Brain pericyte (primary cell): ENCODE measurements at places on chromosomes 6 and 20.

GRCh38 chr20:47348539-47349142 lies 7.9 kb downstream of the ZMYND8 start:
- DNase-seq, result no peak

- DNase-seq, result no peak
These were observed 7.2 kb upstream of the MDGA1 start for GRCh38 chr6:37704923-37705238.

DNA sequence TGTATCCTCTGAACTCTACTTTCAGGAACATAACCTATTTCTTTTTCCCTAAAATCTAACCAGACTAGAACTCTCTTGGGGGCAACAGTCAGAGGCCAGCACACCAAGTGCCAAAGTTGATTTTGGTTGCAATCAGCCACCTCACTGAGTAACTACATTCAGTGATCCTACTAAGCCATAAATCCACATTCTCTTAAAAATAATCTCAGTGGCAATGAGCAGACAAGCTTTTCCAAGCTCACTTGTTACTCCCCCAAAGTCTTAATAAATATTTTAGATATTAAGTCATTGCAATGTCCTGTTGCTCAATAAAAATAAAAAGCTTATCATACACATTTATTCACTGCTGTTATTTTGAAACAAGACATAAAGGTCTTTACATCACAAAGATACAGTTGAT lies 9.8 kb downstream of the RGS17 start:
- DNase-seq, result no peak

DNA sequence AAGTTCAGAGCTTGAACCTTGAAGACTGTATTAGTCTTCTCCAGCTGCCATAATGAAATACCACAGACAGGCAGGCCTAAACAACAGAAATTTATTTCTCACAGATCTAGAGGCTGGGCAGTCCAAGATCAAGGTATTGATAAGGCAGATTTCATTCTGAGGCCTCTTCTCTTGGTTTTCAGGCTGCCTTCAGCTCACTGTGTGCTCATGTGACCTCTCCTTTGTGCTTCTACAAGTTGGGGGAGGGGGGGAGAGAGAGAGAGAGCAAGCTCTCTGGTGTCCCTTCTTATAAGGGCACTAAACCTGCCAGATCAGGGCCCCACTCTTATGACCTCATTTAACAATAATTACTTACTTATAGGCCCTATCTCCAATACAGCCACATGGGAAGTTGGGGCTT lies 102.6 kb upstream of the RSPO3 start:
- DNase-seq, result no peak

GRCh38 chr6:75283907-75284631 lies 523 bp downstream of the TMEM30A start:
- no peak for DNase-seq

DNA sequence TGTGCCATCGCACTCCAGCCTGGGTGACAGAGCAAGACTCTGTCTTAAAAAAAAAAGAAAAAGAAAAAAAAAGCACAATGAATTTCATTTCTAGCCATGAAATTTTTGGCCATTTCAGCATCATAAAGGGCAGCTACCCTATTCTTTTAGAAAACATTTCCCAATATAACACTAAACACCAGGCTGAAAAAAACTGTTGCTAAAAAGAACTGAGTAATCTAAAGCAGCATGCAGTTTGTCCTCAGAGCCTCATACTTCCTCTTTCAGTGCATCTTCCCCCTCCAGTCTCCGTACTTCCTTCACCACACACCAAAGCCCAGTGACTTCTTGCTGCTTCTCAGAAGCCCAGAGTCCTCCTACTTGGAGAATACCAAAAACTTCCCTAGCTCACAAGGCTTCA lies 5.6 kb upstream of the IFNGR1 start:
- DNase-seq, result no peak

DNA sequence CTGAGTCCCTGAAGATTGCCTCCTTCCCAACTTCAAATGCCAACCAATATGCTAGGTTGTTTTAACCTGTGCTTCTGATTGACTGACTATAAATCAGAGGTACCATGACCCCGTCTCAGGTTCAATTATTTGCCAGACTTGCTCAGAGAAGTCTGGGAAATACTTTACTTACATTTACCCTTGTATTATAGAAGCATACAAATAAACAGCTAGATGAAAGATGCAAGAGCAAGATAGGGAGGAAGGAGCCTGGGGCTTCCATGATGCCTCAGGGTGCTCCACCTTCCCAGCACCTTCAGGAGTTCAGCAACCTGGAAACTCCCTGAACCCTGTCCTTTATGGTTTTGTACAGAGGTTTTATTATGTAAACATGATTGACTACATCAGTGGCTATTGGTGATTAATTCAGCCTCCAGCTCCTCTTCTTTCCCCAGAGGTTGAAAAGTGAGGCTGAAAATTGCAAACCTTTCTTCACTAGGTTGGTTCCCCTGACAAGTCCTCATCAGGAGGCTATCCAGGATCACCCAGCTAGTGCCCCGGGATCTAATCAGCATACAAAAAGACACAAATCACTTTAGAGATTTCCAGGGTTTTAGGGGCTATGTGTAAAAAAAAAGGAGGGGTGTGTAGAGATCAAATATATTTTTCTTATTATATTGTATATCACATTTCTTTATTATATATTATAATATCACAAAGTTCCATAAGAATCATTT lies 547.7 kb downstream of the EPM2A start:
- DNase-seq, result no peak

DNA sequence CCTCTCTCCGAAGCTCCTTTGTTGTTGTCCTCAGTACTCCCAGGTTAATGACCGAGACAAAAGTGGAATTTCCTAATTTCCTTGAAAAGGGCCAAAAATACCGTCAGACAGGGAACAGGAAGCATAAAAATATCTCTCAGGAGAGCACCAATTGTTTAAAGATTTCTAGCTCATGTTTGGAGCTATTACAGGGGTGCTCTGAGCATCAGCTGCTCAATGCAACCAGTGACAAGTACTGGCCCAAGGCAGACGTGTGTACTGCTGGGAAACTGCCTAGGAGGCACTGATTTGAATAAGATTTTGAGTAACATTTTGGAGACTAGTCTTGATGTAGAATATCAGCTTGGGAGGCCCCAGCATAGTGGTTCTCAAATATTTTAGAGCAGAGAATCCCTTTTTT lies 17.3 kb downstream of the LAMA4 start:
- DNase-seq, result no peak

DNA sequence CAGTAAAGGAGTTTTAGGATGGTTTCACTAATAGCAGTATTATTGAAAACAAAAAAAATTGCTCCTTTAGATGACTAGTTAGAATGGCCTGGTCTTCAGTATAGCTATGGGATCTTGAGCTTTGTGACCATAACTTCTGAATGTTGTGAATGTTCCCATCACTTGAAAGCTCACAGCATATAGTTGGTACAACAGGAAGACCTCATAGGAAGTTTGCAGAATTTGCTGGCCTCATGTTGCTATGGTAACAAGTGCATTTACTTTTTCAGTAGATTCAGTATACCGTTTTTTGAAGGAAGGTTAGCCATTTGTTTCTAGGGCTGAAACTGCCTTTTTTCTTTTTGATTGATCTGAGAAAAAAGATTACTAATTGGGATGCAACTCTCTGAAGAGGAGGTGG lies 8.3 kb downstream of the PHF3 start:
- DNase-seq, result no peak

DNA sequence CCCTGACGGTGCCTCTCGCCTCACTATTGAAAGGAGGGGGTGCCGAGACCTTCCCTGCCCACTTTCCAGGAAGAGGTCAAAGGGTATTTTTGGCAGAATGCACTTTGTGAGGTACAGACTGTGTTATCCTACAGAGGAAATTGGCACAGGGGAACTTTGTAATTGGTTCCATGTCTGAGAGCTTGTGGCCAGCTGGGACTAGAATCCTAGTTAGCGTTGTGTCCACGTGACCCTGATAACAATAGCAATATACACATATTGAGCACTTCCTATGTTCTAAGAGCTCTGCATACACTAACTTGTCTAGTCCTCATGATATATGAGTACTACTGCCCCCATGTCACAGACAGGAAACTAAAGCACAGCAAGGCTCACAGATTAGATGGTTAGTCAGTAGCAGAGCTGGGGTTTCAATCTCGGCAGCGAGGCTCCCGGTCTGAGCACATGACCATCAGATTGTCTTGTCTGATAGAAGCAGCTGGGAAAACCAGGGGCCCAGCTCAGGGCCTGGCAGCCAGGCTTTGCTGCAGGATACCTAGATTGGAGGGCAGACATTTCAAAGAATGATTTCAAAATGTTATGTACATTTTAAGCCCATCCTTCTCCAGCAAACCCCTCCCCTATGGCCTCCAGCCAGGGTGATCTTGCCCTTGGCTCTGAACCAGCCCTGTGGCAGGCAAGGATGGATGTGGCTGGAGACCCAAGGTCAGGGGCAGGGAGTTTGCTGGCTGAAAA lies 1.4 kb downstream of the MAPK13 start:
- no peak for DNase-seq

GRCh38 chr20:51799401-51799860 lies 2.9 kb downstream of the SALL4 start:
- DNase-seq, result no peak

GRCh38 chr6:1024587-1024986 lies 287.3 kb upstream of the FOXQ1 start:
- DNase-seq, result peak; percentile 93

DNA sequence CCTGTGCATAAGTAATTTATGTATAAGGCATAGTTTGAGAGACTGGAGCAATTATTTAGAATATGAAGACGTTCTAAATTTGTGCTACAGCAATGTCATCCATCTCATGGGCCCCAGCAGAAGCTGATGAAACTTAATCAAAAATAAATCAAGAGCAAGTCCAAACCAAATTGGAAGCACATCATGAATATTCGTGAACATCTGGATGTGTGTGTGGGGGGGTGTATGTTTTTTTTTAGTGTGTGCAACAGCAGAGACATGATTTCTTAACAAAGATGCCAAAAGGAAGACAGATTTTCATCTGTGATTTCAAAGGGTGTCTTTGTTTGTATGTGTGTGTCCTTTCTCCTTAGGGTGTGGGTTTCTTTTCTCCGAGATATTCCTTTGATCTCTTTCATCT lies 58.9 kb downstream of the SASH1 start:
- DNase-seq, result no peak

DNA sequence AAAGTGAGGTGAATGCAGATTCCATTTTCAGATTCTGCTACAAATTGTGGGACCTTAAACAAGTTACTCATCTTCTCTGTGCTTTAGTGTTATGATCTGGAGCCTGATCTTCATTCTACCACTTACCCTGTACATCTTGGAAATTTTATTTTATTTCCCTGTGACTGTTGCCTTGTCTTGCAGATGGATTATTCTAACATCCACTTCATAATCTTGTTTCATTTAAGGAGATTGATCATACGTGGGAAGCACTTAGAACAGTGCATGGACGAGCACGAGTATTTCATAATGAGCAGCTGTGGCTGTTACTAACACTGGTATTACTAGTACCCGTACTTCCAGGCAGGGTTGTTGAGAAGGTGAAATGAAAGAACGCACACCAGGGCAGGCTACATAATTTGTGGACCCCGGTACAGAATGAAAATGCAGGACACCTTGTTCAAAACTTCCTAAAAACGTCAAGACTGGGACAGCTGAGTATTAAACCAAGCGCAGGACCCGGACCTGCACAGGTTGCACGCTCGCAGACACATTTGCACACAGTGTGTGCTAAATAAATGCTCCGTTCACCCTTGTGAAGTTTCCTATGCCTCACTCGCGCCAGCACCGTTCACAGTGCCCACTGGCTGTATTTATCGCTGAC lies 535 bp upstream of the CCDC170 start:
- no peak for DNase-seq

- DNase-seq, result no peak
These were observed at the start of gene KCNQ5 for GRCh38 chr6:72621291-72622093. Gene KCNQ5, plus strand, starts transcription at chr6:72622064.

DNA sequence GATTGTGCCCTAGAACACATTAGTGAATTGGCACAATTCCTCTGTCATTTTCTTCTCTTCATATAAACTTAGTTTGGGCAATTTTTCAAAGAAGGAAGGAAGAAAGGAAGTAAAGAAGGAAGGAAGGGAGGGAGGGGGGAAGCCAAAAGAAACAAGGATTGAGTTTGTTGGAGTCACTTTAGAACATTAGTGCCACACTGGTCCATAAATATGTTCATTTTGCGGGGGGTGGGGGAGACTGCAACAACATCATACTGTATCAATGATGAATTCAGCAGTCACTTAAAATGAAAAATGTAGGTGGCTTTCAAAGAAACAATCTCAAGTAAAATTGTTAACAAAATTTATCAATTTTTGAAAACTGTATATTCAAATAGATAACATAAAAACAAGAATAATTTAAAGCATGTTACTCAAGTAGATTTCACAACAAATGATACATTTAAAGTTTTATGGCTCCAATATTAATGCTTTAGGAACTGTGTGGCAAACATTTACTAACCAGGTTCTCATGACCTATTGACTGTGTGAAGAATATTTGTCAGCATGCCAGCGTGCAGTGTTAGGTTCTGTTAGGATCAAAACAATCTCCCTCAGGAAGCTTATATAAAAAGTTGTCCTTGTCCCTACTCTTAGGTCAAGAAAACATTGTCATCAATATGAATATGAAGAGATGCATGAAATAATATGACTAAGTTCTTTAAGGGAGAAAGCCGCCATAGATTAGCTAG lies 208.1 kb upstream of the AGPAT4 start:
- no peak for DNase-seq

GRCh38 chr6:10316373-10316721 lies 98.5 kb downstream of the TFAP2A start:
- peak; percentile 2 for DNase-seq

DNA sequence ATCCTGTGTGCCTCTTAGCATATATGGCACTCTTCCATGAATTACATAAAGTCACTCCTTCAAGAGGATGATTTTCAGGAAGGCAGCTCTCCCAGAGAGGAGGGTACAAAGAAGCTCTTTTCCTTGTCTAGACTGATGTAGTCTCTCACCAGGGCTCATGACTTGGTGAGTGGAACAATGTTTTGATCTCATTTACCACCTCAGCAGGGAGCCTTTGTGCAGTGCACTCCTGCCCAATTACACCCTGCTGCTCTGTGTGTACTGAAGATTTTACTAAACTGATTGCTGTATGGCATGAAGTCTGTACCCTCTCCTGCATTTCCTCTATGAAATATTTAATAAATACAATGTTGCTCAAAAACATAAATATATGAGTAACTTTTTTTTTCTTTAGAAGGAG lies 598.3 kb upstream of the HS3ST5 start:
- DNase-seq, result no peak

GRCh38 chr20:57022306-57022705 lies 244.1 kb downstream of the BMP7 start:
- no peak for DNase-seq

GRCh38 chr20:7637184-7637583 lies 303.1 kb downstream of the HAO1 start:
- DNase-seq, result no peak

DNA sequence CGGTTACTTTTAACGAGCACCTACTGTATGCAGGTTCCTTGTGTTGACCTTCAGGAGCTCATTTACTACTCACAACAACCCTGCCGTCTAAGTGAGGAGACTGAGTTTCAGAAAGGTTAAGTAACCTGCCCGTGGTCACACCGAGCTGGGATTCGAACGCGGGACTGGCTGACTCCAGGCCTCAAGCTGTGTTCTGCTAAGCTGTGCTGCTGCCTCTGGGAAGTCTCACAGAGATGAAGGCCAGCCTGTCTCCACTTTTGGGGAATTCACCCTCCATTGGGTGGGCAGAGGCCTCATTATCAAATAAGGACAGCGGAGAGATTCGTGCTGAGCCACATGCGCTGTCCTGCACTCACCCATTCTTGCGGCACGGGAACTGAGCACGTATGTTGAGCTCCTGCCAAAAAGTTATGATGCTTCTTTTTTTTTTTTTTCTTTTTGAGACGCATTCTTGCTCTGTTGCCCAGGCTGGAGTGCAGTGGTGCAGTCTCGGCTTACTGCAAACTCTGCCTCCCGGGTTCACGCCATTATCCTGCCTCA lies 25.9 kb upstream of the MYT1 start:
- no peak for DNase-seq
